Activated effector memory CD4-positive, alpha-beta T cell treated with Interleukin-2 at 50 U/mL for 16 hours (primary cell): ENCODE measurements at places on chromosomes 7 and 10.

GRCh38 chr10:1736144-1736971, 967 bp downstream of the ADARB2 start:
- no peak for DNase-seq

- no peak for DNase-seq
Observed at GRCh38 chr10:74021248-74022055, 23.5 kb downstream of the VCL start.

DNA sequence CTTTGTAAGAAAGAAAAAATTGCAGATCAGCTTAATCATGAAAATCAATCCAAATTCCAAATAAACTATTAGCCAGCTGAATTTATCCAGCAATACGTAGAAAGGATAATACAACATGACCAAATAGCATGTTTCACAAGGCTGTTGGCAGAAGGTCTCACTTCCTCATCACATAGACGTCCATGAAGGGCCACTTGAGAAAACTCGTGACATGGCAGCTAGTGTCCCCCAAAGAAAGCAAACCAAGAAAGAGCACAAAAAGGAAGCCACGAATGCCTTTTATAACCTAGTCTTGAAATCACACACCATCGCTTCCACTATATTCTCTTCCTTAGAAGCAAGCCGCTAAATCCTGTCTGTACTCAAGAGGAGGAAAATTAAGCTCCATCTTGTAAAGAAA, 105.6 kb upstream of the NRBF2 start:
- DNase-seq: no peak

GRCh38 chr7:141178486-141179135, 104.7 kb downstream of the TMEM178B start:
- no peak for DNase-seq

- DNase-seq: no peak
Observed at GRCh38 chr10:111379534-111380187, 302.8 kb downstream of the ADRA2A start.

DNA sequence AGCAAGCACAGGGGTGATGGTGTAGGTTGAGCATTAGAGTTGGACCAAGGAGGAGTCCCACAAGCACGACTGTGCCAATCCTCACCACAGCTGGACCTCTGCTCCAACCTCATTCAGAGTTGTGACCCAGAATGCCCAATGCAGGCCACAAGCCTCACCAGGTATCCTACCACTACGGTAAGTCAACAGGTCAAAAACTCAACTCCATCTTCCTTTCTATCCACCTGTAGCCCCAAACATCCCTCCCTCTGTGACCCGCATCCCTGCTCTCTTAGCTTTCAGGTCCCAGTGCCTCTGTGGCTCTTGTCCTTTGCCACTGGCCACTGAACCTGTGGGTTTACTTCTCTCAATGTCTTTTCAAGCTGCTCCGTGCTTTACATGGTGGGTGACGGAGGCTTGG, 112.8 kb downstream of the PIP4K2A start:
- DNase-seq: no peak

DNA sequence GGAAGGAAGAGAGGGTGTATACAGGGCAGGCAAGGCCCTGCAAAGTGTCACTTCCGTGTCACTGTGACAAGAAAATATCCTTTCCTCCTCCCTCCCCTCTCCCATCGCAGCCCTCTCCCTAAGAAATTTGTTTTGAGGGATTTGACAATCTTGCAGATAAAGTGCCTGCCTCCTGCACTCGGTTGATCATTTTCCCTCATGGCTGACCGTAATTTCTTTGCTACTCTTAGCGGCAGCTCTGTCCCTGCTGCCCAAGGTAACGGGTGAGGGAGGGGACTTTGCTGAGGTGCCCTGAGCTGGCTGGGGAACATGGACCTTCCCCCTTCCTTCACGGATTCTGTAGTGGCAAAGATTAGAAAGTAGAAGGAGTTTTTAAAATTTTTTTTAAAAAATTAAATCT, 179.1 kb downstream of the TCF7L2 start:
- no peak for DNase-seq

GRCh38 chr10:51881213-51881612, 181.8 kb upstream of the CSTF2T start:
- no peak for DNase-seq
